PC-3 (cell line): ENCODE measurements at places on chromosomes 7 and 10.
A peak's percentile ranks its signal among the peaks of the same experiment; 100 is the strongest.

DNA sequence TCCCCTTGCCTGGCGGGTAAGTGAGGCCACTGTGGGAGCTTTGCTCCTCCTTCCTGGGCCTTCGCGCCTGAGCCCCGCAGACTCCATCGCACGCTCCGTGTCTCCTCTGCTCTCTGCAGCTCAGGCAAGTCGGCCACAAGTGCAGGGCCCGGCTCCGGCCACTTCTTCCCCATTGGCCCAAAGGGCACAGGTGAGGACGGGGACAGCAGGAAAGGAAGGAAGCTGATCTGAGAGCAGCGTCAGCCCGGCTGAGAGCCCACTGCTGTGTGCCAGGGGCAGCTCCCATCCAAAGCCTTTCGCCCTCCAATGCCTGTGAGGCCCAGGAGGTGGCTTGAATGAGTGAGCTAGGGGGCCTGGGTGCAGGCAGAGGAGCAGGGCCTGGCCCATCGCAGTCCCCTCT, 33.7 kb upstream of the RHEB start:
- no peaks in the 10 kb centered on the region; the same call in 1 of the 2 replicates for H3K36me3 ChIP-seq
- peaks cover 21% of the 10 kb centered on the region for H3K4me1 ChIP-seq
- no peaks in the 10 kb centered on the region for H3K27me3 ChIP-seq
- H3K27ac ChIP-seq = no peak overlapping the region
- H3K4me3 ChIP-seq = no peak overlapping the region

DNA sequence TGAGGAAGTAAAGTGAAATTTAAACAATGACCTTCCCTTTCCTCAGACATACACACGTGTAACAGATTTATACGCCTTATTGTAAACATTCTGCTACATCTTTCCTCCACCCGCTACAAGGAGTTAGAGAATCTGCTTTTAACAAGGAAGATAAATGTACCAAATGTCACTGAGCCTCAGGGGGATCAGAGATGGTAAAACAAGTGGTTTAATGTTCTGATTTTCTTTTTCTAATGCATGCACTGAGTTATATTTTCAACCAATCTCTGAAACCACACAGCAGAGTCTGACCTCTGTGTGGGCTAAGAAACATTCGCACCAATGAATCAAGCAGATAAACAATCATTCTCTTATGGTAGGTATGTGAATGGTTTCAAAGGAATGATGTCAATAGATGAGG, 599.5 kb downstream of the ARL4A start:
- H3K4me1 ChIP-seq = peaks cover 5% of the 10 kb centered on the region; the same call in 1 of the 2 replicates
- no peak for DNase-seq
- no peak overlapping the region for H3K27ac ChIP-seq
- H3K36me3 ChIP-seq = no peaks in the 10 kb centered on the region

- H3K27ac ChIP-seq = no peak overlapping the region
- DNase-seq = no peak
- peaks cover 3% of the 10 kb centered on the region; the same call in 1 of the 2 replicates for H3K4me1 ChIP-seq
These were observed 397.6 kb downstream of the THSD7A start for GRCh38 chr7:11434366-11434765.

- H3K4me1 ChIP-seq = peaks cover 29% of the 10 kb centered on the region
- H3K27me3 ChIP-seq = no peaks in the 10 kb centered on the region
- H3K36me3 ChIP-seq = peaks cover 34% of the 10 kb centered on the region
- DNase-seq = no peak
- H3K27ac ChIP-seq = peak overlapping the region; percentile 59
- H3K4me3 ChIP-seq = peak overlapping the region; percentile 88
These were observed 858 bp downstream of the COPS6 start for GRCh38 chr7:100089458-100090196.

DNA sequence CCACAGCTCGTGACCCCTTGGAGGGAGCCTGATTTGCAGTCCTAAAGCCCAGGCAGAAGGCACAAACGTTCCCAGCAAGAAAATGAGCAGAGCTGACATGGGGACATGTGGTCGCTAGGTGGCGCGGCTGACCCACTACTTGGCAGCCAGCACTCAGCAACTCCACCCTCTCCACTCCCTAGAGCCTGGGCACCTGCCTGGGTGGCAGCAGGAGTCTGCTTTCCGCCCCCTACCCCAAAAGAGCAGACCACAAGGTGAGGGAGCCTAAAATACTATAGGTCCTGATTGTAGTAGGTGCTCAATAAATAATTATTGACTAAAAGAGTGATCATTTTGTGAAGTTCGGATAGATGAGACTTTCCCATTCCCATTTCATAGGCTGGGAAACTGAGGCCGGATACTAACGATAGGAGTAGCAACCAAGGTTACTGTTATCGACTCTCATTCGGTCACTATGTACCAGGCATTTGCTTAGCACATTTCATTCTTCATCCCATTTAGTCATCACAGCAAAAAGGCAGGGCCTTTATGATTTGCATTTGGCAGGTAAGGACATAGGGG, 57.4 kb downstream of the NEUROG3 start:
- H3K36me3 ChIP-seq = 0 out of 2 replicates have a peak, but pooled peaks cover 3% of the 10 kb centered on the region
- no peaks in the 10 kb centered on the region for H3K4me1 ChIP-seq
- DNase-seq = peak; percentile 92
- no peak overlapping the region for H3K27ac ChIP-seq
- no peak overlapping the region for H3K4me3 ChIP-seq

- no peak overlapping the region for H3K4me3 ChIP-seq
- no peak for DNase-seq
- H3K27ac ChIP-seq = no peak overlapping the region
- H3K27me3 ChIP-seq = peaks cover 10% of the 10 kb centered on the region
- H3K36me3 ChIP-seq = no peaks in the 10 kb centered on the region; the same call in 1 of the 2 replicates
- no peaks in the 10 kb centered on the region for H3K4me1 ChIP-seq
These were observed 1.5 kb upstream of the SFMBT2 start for GRCh38 chr10:7412237-7412927.
